ENCODE measurements at places on chromosomes 3 and 15.

GRCh38 chr3:185758912-185759311, 65.9 kb downstream of the IGF2BP2 start:
- no peak for DNase-seq

GRCh38 chr3:53820084-53820483, 26.1 kb downstream of the CHDH start:
- DNase-seq = no peak

DNA sequence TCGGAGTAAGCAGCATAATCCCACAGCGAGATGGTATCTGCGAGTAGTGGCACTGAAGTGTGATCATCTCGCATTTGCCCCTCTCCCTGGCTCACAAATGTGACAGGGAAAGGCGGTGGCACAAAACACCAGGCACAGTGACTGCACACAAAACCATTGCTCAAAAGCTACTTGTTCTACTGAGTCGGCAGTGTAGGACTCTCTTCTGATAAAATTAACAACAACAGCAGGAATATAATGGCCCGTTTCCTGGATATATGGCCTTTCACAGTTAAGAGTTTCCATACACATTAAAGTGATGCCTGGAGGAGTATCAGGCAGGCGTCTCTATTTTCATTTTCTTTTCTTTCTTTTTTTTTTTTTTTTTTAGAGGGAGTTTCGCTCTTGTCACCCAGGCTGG, 69.0 kb downstream of the MYO1E start:
- DNase-seq = no peak

DNA sequence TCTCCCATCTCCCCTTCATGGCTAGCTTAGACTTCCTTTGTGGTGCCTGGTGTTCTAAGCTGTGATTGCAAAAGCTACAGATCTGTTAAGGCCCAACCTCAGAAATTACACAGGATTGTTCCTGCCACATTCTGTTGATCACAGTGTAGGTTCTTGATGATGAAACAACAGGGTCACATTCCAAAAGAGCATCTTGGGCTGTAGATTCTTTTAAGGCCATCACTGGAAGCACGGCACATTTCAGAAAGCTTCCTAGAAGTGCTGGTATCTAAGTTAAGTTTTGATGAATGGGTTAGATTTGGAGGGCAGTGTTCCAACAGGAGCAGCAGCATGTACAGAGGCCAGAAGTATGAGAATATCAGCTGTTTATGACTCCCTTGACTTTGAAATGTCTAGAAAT, 107.5 kb upstream of the SKOR1 start:
- no peak for DNase-seq

DNA sequence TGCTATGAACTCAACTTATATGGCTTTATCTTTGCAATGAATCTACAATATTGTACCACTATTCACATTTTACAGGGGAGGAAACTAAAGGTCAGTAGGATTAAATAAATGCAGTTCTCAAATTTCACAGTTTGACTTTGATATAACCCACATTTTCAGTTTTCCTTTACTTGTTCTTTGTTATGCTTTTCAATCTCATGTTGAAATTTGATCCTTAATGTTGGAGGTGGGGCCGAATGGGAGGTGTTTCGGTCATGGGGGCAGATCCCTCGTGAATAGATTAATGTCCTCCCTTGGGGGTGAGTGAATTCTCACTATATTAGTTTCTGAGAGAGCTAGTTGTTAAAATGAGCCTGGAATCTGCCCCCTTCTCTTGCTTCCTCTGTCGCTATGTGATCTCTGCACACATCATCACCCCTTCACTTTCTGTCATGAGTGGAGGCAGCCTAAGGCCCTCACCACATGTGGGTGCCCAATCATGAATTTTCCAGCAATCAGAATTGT, 44.7 kb downstream of the CD200 start:
- DNase-seq = no peak

DNA sequence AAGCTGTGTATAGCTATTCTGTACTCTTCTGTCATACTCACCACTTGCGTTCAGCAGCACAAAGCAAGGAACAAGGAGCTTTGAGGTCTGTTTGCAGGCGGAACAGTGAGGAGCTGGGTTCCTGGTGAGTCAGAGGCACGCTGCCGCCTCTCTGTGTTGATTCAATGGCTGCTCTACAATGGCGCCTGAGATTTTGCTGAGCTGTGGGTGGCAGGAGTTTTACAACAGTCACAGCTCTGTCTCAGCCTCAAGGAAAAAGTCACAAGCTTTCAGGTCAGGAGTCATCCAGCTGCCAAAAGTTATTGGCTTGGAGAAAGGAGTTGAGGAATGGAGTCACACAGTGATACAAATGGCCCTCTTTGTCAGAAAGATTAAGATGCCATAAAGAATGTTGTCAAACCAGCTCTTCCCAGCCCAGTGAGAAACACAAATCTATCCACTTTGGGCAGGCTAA, 98.1 kb downstream of the SSR3 start:
- peak; percentile 12 for DNase-seq

DNA sequence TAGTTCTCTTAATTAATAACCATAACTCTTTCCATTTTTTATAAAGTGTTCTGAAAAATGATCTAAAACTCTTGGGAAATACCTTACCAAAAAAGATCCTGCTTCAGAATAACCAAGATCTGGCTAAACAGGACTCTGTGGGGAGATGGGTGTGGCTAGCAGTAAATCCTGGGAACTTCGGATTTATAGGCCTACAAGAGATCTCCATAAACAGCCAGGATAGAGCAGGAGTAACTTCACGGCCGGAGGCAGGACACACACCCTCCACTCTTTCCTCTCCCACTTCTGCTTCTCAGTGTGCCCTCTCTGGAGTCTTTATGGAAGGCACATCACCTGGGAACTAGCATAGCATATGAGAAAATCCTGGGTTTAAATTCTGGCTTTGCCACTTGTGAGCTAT, 309.4 kb upstream of the SOX2 start:
- no peak for DNase-seq

DNA sequence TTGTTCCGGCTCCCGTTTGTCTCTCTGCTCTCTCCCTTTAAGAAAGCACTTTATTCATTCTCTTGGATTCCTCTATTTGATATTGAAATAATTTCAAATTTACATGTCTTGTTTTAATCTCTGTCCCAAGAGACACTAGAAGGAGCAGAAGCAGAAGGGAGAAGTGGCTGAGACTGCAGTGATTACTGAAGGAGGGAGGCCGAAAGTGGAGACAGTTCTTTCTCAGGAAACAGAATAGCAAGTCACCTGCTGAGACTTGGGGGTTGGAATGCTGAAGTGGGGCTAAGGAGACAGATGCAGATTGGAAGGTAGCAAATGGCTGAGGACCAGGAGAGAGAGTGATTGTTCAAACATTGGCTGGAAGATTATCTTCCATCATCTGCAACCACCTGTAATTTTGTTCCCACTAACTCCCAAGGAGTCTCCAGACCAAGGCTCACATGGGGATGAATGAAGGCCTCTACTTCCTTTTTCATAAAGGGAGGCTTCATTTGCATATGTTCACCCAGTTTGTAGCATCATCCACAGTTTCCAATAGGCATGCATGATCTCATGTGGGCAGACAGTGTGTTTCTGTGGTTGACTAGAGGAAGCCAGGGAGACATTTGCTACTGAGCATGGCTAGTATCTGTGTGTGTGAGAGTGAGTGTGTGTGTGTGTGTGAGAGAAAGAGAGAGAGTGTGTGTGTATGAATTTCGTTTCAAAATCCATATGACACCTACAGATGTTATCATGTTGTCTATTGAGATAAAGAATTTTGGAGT, 24.0 kb downstream of the LTF start:
- DNase-seq = peak; percentile 83

DNA sequence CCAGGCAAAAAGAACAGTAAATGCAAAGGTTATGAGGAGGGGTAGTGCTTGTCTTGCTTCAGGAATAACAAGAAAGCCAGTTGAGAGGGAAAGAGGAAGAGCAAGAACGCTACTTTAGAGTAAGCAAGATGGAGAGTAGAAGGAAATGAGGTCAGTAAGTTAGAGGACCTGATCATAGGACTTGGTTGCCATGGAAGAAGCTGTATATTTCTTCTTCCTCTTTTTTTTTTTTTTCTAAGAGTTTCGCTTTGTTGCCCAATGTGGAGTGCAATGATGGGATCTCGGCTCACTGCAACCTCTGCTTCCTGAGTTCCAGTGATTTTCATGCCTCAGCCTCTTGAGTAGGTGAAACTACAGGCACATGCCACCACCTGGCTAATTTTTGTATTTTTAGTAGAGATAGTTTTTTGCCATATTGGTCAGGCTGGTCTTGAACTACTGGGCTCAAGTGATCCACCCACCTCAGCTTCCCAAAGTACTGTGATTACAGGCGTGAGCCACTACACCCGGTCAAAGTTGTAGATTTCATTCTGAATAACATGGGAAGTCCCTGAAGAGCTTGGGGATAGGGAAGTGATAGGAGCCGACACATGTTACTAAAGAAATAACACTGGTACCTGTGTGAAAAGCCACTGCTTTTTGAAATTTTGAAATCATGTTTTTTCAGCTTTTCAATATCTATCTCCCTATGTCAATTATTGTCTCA, 527.9 kb upstream of the NAALADL2 start:
- DNase-seq = peak; percentile 83

- peak; percentile 23 for DNase-seq
These were observed 809 bp downstream of the RBP1 start for GRCh38 chr3:139538733-139539132.

GRCh38 chr3:170529346-170529745, 56.5 kb downstream of the SLC7A14 start:
- no peak for DNase-seq

GRCh38 chr3:76487446-76487845, 552.5 kb upstream of the ROBO2 start:
- no peak for DNase-seq

DNA sequence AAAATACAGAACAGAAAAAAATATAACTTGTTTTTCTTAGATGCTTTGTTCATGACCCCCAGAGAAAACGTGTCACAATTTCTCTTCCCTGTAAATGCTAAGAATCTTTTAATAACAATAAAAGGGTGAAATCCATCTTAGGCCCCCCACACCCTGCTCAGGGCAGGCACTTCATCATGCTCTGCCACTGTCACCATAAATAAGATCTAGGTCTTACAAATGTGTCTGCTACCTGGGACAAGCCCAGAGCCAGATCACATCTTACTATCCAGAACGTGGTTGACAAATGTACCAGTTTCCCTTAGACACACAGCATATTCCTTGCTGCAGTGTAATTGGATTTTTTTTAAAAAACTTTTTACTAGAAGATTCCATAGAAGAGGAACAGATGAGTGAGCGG, 795.4 kb downstream of the AGBL1 start:
- DNase-seq = no peak

GRCh38 chr3:123877466-123877865, 6.7 kb downstream of the MYLK start:
- no peak for DNase-seq

GRCh38 chr15:87267798-87268197, 988.7 kb downstream of the NTRK3 start:
- no peak for DNase-seq

- DNase-seq = no peak
These were observed 3.9 kb upstream of the HEG1 start for GRCh38 chr3:125059488-125060245.

- DNase-seq = no peak
These were observed 156.4 kb downstream of the TP63 start for GRCh38 chr3:189787632-189788031.

DNA sequence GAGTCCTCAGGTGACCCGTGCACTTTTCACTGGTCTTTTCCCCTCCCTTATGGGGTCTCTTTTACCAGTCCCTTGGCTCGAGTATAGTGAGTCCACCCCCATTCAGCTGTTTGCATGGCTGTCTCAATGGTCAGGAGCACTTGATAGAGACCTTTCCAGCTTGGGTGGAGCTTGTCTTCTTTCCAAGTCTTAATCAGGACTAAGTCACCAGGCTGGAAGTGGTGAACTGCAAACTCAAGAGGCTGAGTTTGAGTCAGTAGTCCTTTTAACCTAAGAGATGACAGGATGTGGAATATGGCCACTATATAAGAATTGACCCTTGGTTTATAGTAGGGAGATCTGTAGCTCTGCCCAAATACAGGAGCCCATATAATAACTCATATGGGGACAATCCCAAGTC, 279.7 kb downstream of the PYDC2 start:
- DNase-seq = no peak

DNA sequence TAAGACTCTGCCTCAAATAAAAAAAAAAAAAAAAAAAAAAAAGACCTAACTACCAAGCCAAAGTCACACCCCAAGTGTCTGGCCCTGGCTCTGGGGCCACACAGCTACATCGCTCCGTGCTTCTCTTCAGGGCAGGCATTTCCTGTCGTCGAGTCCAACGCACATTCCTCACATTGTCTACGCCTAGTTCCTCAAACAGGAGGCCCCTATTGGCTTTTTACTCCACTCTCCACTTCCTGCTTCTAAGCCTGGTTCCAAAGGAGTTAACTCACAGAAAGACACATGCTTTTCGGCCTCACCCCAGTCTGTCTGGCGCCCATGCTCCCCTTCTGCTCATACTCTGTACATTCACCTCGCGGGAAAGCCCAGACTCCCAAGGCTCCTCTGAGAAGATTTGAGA, 28.8 kb downstream of the KNG1 start:
- DNase-seq = peak; percentile 57

- DNase-seq = no peak
These were observed 32.2 kb upstream of the SNRK start for GRCh38 chr3:43254125-43254524.

GRCh38 chr15:77034695-77035489, 36.0 kb downstream of the TSPAN3 start:
- DNase-seq = no peak

DNA sequence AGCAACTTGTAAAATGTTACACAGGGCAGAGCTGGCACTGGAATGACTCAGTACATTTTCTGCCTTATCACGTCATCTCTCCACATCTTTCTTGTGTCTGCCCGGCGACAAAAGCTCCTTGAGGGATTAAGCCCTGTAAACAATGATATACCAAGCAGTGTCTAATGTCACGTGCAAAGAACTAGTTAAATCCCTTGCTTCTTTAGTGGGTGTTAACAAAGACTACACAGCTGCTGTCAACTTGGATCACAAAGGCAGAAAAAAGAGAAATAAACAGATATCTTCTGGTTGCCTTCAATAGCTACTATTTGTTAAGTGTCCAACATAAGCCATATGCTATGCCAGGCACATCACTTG, 48.1 kb upstream of the FRMD4B start:
- peak; percentile 76 for DNase-seq

DNA sequence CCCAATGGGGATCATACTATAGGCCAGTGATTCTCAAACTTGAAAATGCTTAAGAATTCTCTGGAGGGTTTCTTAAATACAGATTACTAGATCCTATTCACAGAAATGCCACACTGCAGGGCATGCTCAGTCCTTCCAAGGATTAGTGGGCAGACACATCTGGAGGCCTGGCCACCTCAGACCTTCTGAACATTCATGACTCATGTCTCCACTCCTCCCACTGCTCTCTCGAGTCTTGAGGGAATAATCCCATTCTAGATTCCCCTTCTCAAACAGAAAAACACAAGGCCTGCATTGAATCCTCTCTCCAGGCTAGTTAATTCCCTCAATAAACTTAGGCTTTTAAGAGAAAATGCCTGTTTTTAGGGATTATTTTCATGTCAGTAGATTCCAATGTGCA, 22.1 kb downstream of the ZNF621 start:
- DNase-seq = no peak

GRCh38 chr3:16189201-16189600, 14.7 kb downstream of the GALNT15 start:
- DNase-seq = no peak
